T-cell (primary cell): ENCODE measurements at places on chromosomes 11 and 22.

DNA sequence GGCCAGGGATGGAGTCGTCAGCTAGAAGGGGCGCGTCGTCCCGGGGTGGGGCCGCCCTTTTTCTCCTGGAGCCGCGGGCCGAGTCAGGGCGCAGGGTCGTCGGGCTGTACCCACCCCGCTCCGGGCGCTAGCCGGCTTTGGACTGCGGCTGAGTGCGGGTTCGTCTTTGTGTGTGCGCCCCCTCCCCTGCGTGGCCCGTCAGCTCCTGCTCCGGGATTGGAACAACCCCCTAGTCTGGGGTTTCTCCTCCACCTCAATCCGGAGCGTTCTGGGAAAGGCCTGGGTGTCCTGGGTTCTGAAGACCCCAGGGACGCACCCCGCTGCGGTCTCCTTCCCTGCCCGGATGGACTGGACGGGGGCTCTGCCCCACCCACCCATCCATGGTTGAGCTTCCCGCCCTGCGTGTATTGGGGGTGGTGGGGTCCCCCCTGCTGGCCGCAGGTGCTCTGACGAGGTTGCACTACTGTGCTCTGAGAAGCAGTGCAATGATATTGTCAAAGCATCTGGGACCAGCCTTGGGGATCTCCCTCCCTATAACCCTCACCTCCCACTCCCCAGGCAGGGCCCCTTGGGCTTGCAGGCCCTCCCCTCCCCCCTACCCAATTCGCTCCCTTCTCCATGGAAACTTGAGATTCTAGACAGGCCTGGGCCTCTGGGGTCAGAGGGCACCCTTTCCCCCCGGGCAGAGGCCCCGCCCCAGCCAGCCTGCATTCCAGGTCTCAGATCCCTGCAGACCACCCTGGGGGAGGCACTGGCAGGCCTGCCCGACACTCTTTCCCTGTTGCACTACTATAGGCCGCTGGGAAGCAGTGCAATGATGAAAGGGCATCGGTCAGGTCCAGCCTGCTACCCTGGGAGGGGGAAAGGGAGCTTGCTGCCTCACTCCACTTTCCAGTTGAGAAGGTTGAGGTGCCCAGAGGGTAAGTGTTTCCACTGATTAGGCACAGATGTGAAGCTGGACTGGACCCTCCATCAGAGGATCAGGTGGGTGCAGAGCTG, 10.7 kb downstream of the SDF2L1 start:
- no peak for DNase-seq

DNA sequence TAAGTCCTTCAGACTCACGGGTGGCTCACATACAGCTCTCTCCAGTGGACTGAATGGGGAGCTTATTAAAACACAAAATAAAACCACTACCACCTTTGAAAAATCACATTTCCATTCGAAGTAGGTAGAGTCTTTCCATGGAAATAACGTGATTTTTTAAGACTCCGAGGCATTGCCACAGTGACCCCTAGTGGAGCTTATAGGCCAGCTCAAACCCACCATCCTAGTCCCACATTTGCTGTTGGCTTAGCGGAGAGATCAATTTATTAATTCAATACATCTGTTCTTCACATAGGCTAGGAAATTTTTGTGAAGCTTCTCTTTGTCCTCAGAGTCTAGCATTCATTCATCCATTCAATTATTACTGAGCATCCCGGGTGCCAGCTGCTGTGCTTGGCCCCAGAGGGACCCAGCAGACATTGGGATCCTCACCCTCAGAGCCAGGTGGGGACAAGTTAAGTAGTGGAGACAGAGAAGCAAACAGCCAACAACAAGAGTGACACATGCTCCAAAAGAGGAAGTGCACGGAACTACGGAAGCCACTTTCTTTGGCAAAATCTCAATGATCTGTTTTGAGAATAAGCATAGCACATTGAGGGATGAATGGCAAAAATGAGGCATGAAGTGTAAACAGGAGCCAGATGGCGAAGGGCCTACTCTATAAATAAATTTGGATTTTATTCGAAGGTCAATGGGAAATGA, 10.2 kb upstream of the P4HA3 start:
- DNase-seq, result no peak

DNA sequence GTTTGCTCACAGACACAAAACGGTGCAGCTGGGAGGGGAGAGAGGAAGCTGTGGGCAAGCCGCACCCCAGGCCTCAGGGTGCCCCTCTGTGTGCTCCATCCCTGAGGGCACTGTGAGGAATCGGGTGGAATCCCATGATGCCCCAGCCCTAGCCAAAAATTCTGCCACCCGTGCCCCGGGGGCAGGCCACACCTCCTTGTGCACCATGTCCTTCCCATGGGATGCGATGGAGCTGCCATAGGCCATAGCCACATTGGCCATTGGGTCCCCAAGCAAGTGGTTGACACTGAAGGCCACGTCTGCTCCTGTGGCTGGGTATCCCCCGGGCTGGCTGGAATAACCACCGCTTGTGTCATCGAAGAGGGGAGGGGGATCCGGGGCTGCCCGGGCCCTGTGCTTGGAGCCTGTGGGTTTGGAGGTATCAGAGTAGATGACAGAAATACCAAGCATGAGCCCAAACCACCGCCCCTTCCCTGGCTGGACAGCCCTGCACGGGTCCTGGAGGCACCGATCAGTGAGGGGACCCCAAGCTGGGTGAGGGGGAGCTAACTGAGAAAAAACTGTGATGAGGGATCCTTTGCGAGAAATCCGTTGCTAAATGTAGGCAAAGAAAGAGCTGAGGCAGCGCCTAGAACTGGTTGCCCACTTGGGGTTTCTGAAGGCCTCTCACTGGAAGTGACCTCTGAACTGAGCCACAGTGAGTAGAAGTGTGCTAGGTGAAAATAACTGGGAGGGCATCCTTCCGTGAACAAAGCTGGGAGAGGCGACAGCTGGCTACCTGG, 863 bp downstream of the YIF1A start:
- DNase-seq, result no peak

DNA sequence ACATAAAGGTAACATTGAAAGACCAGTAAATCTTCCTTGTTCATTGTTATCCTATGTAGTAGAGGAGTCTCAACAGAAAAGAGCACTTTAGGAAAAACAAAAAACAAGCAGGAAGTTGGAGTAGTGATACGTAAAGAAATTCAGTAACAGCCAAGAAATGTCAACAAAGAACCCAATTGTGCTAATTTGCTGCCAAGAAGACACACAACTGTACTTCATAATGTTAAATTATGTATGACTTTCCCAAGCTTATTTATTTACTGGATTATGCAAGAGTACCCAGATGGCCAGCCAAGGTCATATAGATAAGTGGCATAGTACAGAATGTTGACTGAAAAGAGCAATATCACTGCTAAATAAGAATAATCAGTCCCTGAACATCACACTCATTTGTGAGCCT, 264.7 kb upstream of the CCDC179 start:
- DNase-seq, result no peak

- DNase-seq, result no peak
Observed at GRCh38 chr11:133605482-133605881, 73.2 kb upstream of the OPCML start.

DNA sequence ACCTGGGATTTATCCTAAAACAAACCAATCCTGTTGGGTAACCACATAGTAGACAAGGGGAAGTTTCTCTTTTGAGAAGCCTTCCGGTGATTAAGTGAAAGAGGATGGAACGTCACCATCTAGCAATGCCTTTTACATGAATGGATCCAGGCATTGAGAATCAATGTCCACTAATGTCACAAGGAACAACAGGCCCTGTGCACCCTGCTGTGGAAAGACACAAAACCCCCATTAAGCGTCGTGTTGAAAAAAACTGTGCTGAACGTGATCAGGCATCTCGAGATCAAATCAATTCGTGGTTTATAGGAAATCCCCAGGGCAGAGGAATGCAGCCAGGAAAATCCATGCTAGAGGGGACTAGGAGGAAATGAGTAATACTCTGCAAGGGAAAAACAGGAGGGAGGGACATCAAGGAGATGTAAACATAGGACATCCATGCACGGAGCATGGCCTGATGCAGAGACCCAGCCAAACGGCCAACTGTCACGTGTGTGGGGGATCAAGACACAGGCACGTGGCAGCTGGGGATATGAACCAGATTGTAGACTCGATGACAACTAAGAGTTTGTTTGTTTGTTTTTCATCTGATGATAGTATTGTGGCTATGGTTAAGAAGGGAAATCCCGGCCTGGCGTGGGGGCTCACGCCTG, 38.6 kb upstream of the CARS1 start:
- no peak for DNase-seq

- no peak for DNase-seq
Observed at GRCh38 chr11:126231725-126232459, 20.3 kb downstream of the FAM118B start.

GRCh38 chr11:128955636-128956035, 13.0 kb upstream of the TP53AIP1 start:
- DNase-seq, result no peak

DNA sequence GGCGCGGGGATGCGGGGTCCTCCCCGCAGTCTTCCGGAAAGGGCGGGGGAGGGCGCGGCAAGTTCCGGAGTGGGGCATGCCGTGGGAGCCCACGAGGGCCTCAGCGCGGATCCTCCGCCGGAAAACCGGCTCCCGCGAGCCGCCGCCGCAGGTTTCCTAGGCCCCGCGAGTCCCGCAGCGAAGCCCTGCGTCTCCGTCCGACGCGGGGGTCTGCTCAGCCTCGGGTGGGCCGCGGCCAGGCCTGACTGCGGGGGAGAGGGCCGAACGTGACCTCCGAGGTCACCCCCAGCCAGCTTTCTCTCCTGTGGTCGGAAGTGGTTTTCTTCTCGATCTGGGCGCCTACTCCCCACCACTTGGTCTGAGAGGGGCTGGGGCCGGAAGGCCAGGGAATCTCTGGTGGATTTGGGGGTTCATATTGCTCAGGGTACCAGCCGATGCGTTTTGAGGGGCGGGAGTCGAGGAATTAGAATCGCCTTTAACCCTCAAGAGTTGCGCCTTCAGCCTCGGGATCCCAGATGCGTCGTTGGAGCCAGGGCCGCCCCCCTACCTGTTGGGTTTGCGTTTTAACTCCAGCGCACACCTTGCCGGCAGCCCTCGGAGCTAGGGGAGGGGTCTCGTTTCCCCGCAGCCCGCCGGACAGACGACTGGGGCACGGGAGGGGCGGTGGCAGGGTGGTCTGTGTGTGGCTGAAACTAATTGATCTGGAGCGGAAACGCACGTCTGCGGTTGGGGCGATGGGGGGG, 3.6 kb upstream of the CCND1 start:
- no peak for DNase-seq

DNA sequence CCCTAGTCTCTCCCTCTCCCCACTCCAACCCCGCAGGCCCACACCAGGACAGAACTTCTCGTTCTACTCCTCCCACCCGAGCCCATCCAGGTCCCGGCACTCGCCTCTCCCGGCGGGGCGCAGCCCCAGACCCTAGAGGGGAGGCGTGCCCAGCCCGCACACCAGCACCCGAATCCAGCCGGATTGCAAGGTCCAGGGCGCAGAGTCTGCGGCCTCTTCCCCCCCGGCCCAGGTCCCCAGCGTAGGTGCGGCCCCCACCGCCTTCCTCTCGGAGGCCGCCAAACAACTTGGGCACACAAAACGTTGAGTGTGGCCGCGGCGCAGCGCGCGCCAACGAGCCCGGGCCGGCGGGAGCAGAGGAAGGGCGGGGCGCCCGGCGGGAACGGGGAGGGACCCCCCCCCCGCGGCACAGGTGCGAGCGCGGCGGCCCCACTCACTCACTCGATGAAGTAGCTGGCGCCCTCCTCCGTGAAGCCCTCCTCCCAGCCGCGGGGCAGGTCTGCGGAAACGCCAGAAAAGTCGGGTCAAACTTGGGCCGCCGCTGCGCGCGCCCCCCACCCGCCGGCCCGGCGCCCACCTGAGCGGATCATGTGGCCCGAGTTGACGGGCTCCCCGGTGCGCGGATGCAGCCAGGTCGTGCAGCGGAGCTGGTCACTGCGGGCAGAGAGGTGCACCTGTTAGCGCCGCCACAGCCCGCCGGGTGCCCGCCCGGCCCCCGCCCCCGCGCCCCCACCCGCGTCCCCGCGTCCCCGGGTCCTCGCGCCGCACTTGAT, 480 bp downstream of the PLEKHA7 start:
- peak; percentile 15 for DNase-seq

DNA sequence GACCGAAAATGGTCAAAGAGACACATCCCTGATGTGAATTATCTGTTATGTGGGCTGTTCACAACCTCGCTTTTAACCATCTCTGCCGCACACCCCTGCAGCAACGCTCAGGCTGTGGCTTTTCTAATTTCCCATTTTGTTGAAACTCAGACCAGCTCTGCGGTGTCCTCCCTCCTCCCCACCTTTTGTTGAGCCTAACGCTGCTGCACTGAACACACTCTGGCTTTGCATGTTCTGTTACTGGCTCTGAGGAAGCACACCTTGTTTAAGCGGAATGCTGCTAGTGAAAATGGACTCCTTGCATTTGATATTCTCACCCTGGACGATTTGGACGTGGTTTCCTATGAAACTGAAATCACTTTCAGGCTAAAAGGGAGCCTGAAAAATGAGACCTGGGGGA, 198.5 kb upstream of the MTNR1B start:
- no peak for DNase-seq

DNA sequence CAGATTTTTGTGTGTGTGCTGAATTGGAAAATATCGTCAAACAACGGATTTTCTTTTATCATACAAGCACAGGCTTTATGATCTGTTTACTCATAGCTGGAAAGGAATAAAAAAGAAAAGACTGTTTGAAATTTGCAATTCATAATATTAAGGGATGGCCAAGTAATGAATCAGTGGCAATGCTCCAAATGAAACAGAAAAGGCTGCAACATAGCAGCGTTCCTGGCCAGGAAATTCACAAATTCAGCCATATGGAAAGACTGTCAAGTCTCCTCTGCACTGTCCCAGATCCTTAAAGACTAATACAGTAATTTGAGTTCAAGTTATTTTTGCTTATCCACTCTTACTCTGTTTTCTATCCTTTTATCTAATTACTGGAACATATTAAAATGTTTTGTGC, 98.2 kb downstream of the MSANTD4 start:
- no peak for DNase-seq

DNA sequence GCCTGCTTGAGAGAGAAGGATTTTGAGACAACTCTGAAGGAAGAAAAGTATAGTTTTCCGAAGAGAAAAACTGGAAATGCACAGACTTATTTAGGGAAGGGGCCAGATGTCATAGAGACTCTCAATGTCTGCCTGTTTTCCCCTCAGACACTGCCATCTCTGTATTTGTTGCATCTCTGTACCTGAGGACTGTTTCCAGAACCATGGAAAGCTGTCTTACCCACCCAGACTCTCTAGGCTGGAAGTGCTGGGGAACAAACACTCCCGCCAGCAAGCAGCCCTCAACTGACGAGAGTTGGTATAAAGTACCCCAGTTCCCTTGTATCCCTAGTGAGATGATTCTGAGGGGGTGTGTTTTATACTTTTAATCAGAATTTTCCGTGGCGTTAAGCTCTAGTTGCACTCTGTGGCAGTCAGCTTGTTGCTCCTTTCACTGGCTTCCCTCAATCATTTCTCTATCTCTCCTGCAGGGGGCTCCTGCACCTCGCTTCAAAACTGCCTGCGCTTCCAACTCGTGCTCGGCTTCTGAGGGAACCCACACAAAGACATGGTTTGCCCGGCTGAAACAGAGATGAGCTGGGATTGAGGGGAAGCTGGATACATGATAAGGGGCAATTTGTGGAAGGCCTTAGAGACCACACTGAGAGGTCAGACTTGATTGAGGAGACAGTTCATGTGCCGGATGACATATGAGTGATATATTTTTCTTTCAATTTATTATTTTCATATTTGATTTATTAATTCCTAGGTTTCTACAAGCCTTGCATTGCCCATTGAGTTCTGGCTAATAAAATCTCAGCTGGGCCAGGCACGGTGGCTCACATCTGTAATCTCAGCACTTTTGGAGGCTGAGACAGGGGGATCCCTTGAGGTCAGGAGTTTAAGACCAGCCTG, 36.9 kb upstream of the CLPB start:
- peak; percentile 54 for DNase-seq
